ENCODE measurements at places on chromosomes 7 and 10. TPM values are rescaled to one million over a fixed set of nuclear protein-coding genes. Genes with fewer than 3 reads are reported as not detected.
A peak's percentile ranks its signal among the peaks of the same experiment; 100 is the strongest.

GRCh38 chr10:124995605-124996004 is 53.7 kb downstream of the ZRANB1 start:
- H3K36me3 ChIP-seq = peaks cover 30% of the 10 kb centered on the region
- peak overlapping the region; percentile 62 for H3K4me3 ChIP-seq
- DNase-seq = no peak

The NANOS1 gene
- 3.0 TPM for total RNA-seq

- no peak overlapping the region for H3K27ac ChIP-seq
- DNase-seq = no peak
- no peaks in the 10 kb centered on the region for H3K27me3 ChIP-seq
- peaks cover 8% of the 10 kb centered on the region for H3K4me1 ChIP-seq
These were observed 175.7 kb downstream of the FOXP2 start for GRCh38 chr7:114590298-114590697.

DNA sequence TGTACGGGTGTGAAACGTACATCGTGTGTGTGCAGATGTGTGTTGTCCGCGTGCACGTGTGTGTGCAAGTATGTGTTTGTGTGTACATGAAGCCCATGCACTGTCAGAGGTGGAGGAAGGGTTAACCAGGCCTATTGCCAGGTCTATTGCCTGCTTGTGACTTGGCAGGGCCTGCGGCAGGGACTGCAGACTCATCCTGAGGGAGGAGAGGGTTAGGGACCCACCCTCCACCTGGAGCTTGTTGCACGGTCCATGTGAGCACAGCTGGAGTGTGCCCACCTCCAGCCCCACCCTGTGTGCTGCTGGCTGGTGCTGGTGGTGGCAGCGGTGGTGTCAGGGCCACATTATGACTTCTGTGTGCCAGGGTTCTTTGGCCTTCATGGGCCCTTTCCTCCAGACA is 7.1 kb upstream of the AQP1 start:
- no peaks in the 10 kb centered on the region for H3K36me3 ChIP-seq
- H3K27me3 ChIP-seq = no peaks in the 10 kb centered on the region
- H3K27ac ChIP-seq = no peak overlapping the region
- H3K4me1 ChIP-seq = no peaks in the 10 kb centered on the region

DNA sequence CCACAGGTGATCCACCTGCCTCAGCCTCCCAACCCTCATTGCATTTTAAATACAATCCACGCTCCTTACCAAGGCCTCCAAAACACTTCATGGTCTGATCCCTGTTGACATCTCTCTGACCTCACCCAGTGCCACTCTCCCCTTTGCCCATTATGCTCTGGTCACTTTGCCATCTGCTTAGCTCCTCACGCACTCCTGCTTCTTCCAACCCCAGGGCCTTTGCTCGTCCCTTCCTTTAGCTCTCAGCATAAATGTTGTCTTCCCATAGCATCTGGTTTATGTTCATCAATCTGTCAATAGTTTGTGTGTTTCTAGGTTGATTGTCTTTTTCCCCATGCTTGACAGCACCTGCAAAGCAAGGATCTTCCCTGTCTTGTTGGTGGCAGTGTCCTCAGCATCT is 14.1 kb downstream of the NPFFR1 start:
- peaks cover 10% of the 10 kb centered on the region for H3K27me3 ChIP-seq
- no peak overlapping the region for H3K27ac ChIP-seq
- no peaks in the 10 kb centered on the region for H3K4me1 ChIP-seq
- H3K36me3 ChIP-seq = no peaks in the 10 kb centered on the region
- DNase-seq = no peak
- no peak overlapping the region for H3K4me3 ChIP-seq

- H3K4me1 ChIP-seq = peaks cover 6% of the 10 kb centered on the region
- H3K27me3 ChIP-seq = no peaks in the 10 kb centered on the region
- H3K36me3 ChIP-seq = peaks cover 19% of the 10 kb centered on the region
- no peak for DNase-seq
These were observed 9.5 kb downstream of the SEPHS1 start for GRCh38 chr10:13338390-13339110.

GRCh38 chr10:52121688-52122087 is 192.4 kb upstream of the DKK1 start:
- no peaks in the 10 kb centered on the region for H3K4me1 ChIP-seq
- H3K4me3 ChIP-seq = no peak overlapping the region
- no peaks in the 10 kb centered on the region for H3K36me3 ChIP-seq
- DNase-seq = no peak
- H3K27ac ChIP-seq = no peak overlapping the region

The MAGI2 gene
- 10.0 TPM for total RNA-seq

GRCh38 chr7:48708122-48708521 is 216.2 kb upstream of the CDC14C start:
- no peak overlapping the region for H3K27ac ChIP-seq
- DNase-seq = no peak
- H3K27me3 ChIP-seq = no peaks in the 10 kb centered on the region

GRCh38 chr7:149811831-149812490 is 26.2 kb upstream of the ZNF862 start:
- H3K4me1 ChIP-seq = no peaks in the 10 kb centered on the region
- DNase-seq = no peak
- no peak overlapping the region for H3K4me3 ChIP-seq
- no peak overlapping the region for H3K27ac ChIP-seq
- H3K27me3 ChIP-seq = peaks cover 11% of the 10 kb centered on the region

DNA sequence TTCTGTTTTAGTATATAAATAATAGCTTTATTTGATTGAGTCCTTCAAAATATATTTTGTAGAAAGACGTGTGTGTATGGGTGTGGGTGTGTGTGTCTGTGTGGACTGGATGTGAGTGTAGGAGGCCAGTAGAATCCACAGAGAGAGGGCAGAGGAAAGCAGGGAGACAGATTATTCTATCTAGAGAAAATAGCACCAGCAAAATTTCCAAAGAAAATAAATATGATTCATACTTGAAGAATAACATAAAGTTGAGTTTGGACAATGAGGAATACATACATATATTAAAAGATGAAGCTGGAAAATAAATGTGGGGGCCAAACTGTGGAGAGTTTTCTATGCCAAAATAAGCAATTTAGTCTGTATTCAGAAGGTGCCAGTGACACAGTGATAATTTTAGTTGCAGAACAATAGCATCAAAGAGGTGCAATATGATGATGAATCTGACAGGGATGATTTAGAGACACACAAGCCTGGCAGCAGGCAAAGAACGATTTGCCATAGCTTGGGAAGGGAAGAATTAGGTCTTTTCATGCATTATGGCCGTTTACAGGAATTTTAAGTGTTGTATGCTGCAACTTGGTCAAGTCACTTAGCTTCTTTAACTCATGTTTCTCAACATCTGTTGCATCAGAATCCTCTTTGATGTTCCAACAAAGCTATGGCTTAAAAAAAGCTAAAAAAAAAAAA is 121.3 kb downstream of the SEMA3A start:
- no peak for DNase-seq
- H3K27me3 ChIP-seq = no peaks in the 10 kb centered on the region
- H3K4me3 ChIP-seq = no peak overlapping the region
- H3K36me3 ChIP-seq = no peaks in the 10 kb centered on the region
- peaks cover 23% of the 10 kb centered on the region for H3K4me1 ChIP-seq

GRCh38 chr7:32762925-32763293 is 128.7 kb downstream of the KBTBD2 start:
- H3K27ac ChIP-seq = no peak overlapping the region
- no peaks in the 10 kb centered on the region for H3K4me1 ChIP-seq
- peaks cover 12% of the 10 kb centered on the region for H3K36me3 ChIP-seq
- H3K27me3 ChIP-seq = no peaks in the 10 kb centered on the region
- no peak overlapping the region for H3K4me3 ChIP-seq

GRCh38 chr7:106101726-106102125 is 10.4 kb downstream of the SYPL1 start:
- no peak for DNase-seq
- no peaks in the 10 kb centered on the region for H3K27me3 ChIP-seq
- no peak overlapping the region for H3K4me3 ChIP-seq
- peaks cover 9% of the 10 kb centered on the region for H3K4me1 ChIP-seq
- H3K27ac ChIP-seq = no peak overlapping the region

GRCh38 chr7:20238754-20239324 is 21.7 kb upstream of the MACC1 start:
- H3K4me3 ChIP-seq = peak overlapping the region; percentile 10
- H3K4me1 ChIP-seq = peaks cover 38% of the 10 kb centered on the region
- no peaks in the 10 kb centered on the region for H3K27me3 ChIP-seq
- DNase-seq = no peak

- H3K4me3 ChIP-seq = no peak overlapping the region
- H3K4me1 ChIP-seq = peaks cover 26% of the 10 kb centered on the region
- H3K27ac ChIP-seq = peak overlapping the region; percentile 19
- H3K36me3 ChIP-seq = no peaks in the 10 kb centered on the region
- no peak for DNase-seq
- no peaks in the 10 kb centered on the region for H3K27me3 ChIP-seq
These were observed 168.7 kb upstream of the ITGB1 start for GRCh38 chr10:33126742-33127141.

DNA sequence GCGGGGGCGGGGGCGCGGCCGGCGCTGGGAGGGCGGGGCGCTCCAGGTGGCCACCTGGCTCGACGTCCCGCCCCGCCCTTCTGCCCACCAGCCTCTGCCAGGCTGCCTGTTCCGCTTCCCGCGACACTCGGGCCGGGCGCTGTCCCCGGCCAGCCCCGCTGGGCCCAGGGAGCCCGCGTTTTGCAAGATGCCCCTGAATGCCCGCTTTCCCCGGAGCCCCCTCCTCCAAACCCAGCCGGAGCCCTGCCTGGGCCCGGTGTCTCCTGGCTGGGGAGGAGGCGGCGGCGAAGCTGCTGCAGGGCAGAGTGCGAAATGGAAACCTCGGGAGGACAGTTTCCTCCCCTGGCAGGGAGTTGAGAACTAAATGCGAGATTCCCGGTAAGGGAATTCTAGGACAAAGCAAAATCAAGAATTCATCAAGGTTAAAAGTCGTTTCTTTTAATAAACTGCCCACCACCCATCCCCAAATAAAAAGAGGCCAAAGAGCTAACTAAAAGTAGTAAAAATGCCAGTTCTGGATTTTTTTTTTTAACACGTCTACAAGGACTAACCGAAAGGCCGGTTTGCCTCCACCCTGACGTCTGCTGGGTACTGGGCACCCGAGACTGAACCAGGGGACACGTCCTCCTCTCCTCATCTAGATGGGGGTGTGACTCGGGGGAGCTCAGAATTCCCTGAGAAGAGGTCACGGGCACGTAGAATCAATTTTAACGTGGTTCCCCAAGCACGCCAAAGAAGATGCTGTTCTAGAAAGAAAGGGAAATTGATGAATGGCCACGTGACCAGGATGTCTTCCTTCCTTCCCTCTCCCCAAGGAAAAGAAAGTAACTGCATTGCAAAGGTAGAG is 200.4 kb upstream of the NFE2L3 start:
- H3K4me1 ChIP-seq = peaks cover 42% of the 10 kb centered on the region
- H3K4me3 ChIP-seq = peak overlapping the region; percentile 77
- peaks cover 26% of the 10 kb centered on the region for H3K27me3 ChIP-seq
- no peaks in the 10 kb centered on the region for H3K36me3 ChIP-seq
- peak overlapping the region; percentile 63 for H3K27ac ChIP-seq

- H3K36me3 ChIP-seq = no peaks in the 10 kb centered on the region
- H3K4me3 ChIP-seq = peak within 1 kb of the TSS; percentile 90
- H3K27ac ChIP-seq = peak within 1 kb of the TSS; percentile 96
- H3K4me1 ChIP-seq = peaks cover 32% of the 10 kb centered on the region
- H3K27me3 ChIP-seq = no peaks in the 10 kb centered on the region
- peak; percentile 36 for DNase-seq
These were observed at the start of gene LRRC17 for GRCh38 chr7:102912742-102913141. Gene LRRC17, plus strand, starts transcription at chr7:102913000. Its CDS starts 20,914 bp downstream, at chr7:102933914.

DNA sequence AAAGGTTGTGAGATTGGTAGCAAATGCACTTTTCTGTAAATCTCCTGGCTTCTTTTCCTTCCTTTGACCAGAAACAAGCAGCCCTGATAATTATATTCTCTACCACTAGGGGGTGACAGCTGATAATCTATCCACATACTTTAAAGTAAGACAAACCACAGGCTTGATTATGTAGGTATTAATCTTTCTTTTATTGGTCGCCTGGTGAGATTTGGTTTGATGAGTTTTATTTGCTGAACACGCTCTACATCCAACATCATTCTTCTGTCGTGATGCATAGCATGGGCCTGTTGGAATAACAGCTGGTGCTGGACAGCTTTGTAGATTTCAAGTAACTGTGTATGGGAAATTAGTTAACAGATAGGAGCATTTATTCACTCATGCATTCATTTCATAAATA is 63.5 kb downstream of the ZNF365 start:
- H3K27me3 ChIP-seq = peaks cover 2% of the 10 kb centered on the region
- H3K36me3 ChIP-seq = no peaks in the 10 kb centered on the region
- peak; percentile 26 for DNase-seq
- peaks cover 7% of the 10 kb centered on the region for H3K4me1 ChIP-seq
- H3K27ac ChIP-seq = no peak overlapping the region

The SNX10 gene
- 5.4 TPM for total RNA-seq

The BZW2 gene
- 108 TPM for total RNA-seq

GRCh38 chr7:144063710-144064109 is 5.9 kb upstream of the OR2A25 start:
- no peak for DNase-seq
- H3K4me3 ChIP-seq = no peak overlapping the region
- H3K27me3 ChIP-seq = peaks cover 7% of the 10 kb centered on the region
- H3K4me1 ChIP-seq = no peaks in the 10 kb centered on the region
- H3K36me3 ChIP-seq = no peaks in the 10 kb centered on the region

- peaks cover 40% of the 10 kb centered on the region for H3K4me1 ChIP-seq
- no peaks in the 10 kb centered on the region for H3K27me3 ChIP-seq
- no peak for DNase-seq
- H3K27ac ChIP-seq = peak overlapping the region; percentile 71
These were observed 97.8 kb downstream of the HIPK2 start for GRCh38 chr7:139679731-139680594.

The PLEKHS1 gene
- total RNA-seq = not detected

DNA sequence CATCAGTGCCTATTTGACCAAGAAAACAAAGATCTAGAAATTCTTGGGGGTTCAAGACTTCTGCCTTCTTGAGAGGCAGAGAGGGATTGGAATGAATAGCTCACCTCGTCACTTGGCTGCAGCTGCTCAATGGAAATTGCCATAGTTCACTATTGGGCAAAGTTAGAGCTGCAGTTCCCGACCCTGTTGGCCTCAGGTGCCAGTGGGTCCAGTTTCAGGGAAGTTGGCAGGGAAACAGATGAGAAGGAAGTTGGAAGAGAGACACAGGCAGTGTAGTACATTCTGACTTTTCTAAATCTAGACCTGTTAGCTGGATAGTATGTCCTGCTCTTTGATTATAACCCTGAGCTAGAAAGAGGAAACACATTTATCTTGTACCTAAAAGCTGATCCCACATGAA is 19.1 kb downstream of the A1CF start:
- peaks cover 19% of the 10 kb centered on the region for H3K27me3 ChIP-seq
- no peak overlapping the region for H3K27ac ChIP-seq
- no peak overlapping the region for H3K4me3 ChIP-seq
- no peaks in the 10 kb centered on the region for H3K4me1 ChIP-seq

DNA sequence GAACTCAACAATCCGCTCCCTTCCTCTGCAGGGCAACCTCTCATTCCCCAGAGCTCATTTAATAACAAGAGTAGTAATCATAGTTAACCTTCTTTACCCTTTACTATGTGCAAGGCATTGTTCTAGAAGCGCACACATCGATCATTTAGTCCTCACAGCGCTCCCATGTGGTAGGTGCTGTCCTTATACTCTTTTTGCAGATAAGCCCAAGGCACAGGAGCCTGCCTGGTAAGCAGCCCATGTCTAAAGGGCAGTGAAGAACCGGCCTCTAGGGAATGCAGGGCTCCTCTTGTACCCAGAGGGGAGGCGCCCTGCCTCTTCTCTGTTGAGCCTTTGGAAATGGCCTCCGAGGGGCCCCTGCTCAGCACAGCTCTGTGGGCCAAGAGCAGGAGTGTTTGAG is 14.3 kb downstream of the CHST3 start:
- no peak for DNase-seq
- H3K27ac ChIP-seq = peak overlapping the region; percentile 85
- no peaks in the 10 kb centered on the region for H3K27me3 ChIP-seq
- H3K36me3 ChIP-seq = peaks cover 2% of the 10 kb centered on the region

The TWIST1 gene
- total RNA-seq = 8.1 TPM

- H3K4me1 ChIP-seq = peaks cover 44% of the 10 kb centered on the region
- H3K27me3 ChIP-seq = no peaks in the 10 kb centered on the region
- H3K27ac ChIP-seq = no peak overlapping the region
- H3K4me3 ChIP-seq = no peak overlapping the region
- no peaks in the 10 kb centered on the region for H3K36me3 ChIP-seq
- DNase-seq = no peak
These were observed 45.1 kb upstream of the LYZL1 start for GRCh38 chr10:29243750-29244149.
